ENCODE measurements at places on chromosomes 7 and 10. TPM values are rescaled to one million over a fixed set of nuclear protein-coding genes. Genes with fewer than 3 reads are reported as not detected.

HOGA1 gene
- 0.85 TPM for total RNA-seq

FGL2 gene
- not detected for total RNA-seq

TAX1BP1 gene
- total RNA-seq, result 124 TPM

SEMA3E gene
- total RNA-seq, result 0.62 TPM

TMEM236 gene
- total RNA-seq, result 0.05 TPM

COL13A1 gene
- 22.6 TPM for total RNA-seq

ENKUR gene
- not detected for total RNA-seq

- H3K27ac ChIP-seq, result no peak overlapping the region
- H3K36me3 ChIP-seq, result peaks cover 20% of the 10 kb centered on the region
- DNase-seq, result no peak
- peaks cover 7% of the 10 kb centered on the region for H3K27me3 ChIP-seq
- peaks cover 27% of the 10 kb centered on the region for H3K4me1 ChIP-seq
These were observed 1.5 kb upstream of the EXOC6 start for GRCh38 chr10:92846854-92847201.

GRCh38 chr7:132519936-132520335 is 56.3 kb downstream of the PLXNA4 start:
- H3K27me3 ChIP-seq, result peaks cover 6% of the 10 kb centered on the region
- H3K4me1 ChIP-seq, result no peaks in the 10 kb centered on the region
- no peak overlapping the region for H3K4me3 ChIP-seq
- H3K36me3 ChIP-seq, result no peaks in the 10 kb centered on the region
- H3K27ac ChIP-seq, result no peak overlapping the region
- DNase-seq, result no peak

DNA sequence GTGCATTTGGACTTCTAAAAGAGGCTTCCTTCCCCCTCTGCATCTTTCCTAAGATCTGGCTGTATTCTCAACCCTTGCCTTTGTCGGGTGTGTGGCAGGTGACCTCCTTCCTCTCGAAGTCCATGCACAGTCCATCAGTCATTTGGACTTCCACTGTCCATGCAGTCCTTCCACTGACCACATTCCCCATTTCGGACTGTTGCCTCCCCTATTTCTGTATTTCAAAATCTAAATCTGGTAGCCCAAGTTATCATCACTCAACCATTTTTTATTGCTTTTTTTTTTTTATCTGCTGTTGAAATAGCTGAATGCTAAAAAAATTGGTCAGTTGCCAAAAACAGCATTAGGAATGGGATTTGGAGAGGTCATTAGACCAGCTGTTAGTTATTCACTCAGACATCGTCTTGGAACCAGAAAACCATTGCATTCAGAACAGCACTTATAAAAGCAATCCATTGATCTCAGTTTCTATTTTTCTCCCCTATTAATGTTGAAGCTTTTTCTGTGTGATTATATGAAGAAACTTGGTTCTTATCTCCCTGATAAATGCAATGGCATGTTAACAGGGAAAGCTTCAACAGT is 575.6 kb downstream of the KIF20B start:
- H3K4me1 ChIP-seq, result peaks cover 6% of the 10 kb centered on the region
- no peak overlapping the region for H3K4me3 ChIP-seq
- H3K36me3 ChIP-seq, result no peaks in the 10 kb centered on the region
- no peak for DNase-seq

- peak overlapping the region; percentile 97 for H3K4me3 ChIP-seq
- DNase-seq, result peak; percentile 38
- no peak overlapping the region for H3K27ac ChIP-seq
- H3K4me1 ChIP-seq, result peaks cover 20% of the 10 kb centered on the region
- peaks cover 8% of the 10 kb centered on the region for H3K36me3 ChIP-seq
These were observed 445 bp upstream of the ATRNL1 start for GRCh38 chr10:115092555-115093285.

- H3K27ac ChIP-seq, result no peak overlapping the region
- no peak overlapping the region for H3K4me3 ChIP-seq
- H3K27me3 ChIP-seq, result no peaks in the 10 kb centered on the region
- H3K36me3 ChIP-seq, result no peaks in the 10 kb centered on the region
- no peak for DNase-seq
- peaks cover 23% of the 10 kb centered on the region for H3K4me1 ChIP-seq
These were observed 482.9 kb upstream of the AKR1E2 start for GRCh38 chr10:4343091-4343490.

GRCh38 chr7:107319724-107320228 is 150.1 kb upstream of the GPR22 start:
- no peak for DNase-seq
- H3K27me3 ChIP-seq, result no peaks in the 10 kb centered on the region
- H3K4me3 ChIP-seq, result no peak overlapping the region
- no peak overlapping the region for H3K27ac ChIP-seq
